Muscle of leg (tissue), 16 donors: ENCODE measurements at places on chromosomes 11 and 22. TPM values are rescaled to one million over a fixed set of nuclear protein-coding genes. Genes with fewer than 3 reads are reported as not detected.
A peak's percentile ranks its signal among the peaks of the same experiment; 100 is the strongest.

- no peaks in the 10 kb centered on the region for H3K27me3 ChIP-seq
- no peak overlapping the region for H3K4me3 ChIP-seq
- no peak for DNase-seq
- H3K36me3 ChIP-seq = peaks cover 27% of the 10 kb centered on the region
- H3K27ac ChIP-seq = no peak overlapping the region
These were observed 17.0 kb downstream of the HMGXB4 start for GRCh38 chr22:35274154-35274871.

DNA sequence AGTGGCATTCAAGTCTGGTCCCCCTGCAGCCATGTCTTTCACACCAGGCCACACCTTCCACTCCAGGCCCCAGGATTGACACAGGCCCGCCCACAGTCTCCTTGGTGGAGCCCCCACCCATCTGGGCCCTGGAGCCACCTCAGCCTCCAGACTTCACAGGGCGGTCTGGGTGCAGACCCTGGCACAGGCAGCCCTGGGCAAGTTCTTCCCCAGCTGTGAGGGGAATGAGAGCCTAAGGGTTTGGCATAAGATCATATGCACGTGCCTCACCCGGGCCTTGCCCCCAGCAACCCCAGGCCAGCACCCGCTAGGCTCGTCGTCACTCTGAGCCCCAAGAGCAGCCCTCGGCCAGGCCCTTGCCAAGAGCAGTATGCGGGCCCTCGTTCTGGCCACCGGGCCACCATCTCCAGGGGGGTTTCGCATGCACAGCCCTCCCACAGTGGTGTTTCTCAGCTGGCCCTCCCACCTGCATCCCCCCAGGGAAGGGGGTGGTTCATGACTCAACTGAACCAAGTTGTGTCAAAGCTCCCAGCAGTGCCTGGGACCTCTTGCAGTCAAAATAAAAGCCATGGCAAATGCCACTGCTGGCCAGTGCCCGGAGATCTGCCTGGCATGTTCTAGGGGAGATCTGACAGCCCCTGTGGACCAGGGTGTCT is 70.4 kb upstream of the KCNQ1OT1 start:
- DNase-seq = no peak
- peaks cover 9% of the 10 kb centered on the region for H3K4me1 ChIP-seq
- H3K36me3 ChIP-seq = no peaks in the 10 kb centered on the region
- H3K27ac ChIP-seq = no peak overlapping the region

- no peaks in the 10 kb centered on the region for H3K27me3 ChIP-seq
- H3K4me1 ChIP-seq = no peaks in the 10 kb centered on the region
These were observed 481.5 kb upstream of the ANO5 start for GRCh38 chr11:21711341-21711740.

- no peak overlapping the region for H3K27ac ChIP-seq
- no peaks in the 10 kb centered on the region for H3K36me3 ChIP-seq
- H3K4me1 ChIP-seq = peaks cover 10% of the 10 kb centered on the region
- no peak overlapping the region for H3K4me3 ChIP-seq
These were observed 382.6 kb downstream of the INSC start for GRCh38 chr11:15497366-15497765.

DNA sequence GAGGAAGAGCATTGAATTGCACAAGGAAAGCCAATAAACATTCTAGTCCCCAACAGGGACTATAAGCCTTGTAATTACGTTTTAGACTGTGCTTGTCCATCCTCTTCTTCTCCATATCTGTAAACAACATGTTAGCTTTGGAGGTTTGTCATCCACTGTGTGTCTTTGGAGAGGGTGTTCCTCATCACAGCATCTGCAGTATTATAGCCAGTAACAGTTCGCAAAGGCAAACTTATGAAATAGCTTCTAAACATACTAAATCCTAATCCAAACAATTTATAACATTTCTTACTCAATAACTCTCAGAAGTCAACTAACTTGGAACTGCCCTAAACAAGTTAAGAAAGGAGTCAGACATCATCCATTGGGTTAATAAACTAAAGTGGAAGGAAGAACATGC is 10.3 kb upstream of the BDNF start:
- no peak overlapping the region for H3K27ac ChIP-seq
- no peaks in the 10 kb centered on the region for H3K4me1 ChIP-seq
- no peaks in the 10 kb centered on the region for H3K27me3 ChIP-seq
- no peak overlapping the region for H3K4me3 ChIP-seq
- DNase-seq = no peak

- H3K4me3 ChIP-seq = no peak overlapping the region
- no peak overlapping the region for H3K27ac ChIP-seq
- peaks cover 5% of the 10 kb centered on the region for H3K27me3 ChIP-seq
- H3K4me1 ChIP-seq = peaks cover 48% of the 10 kb centered on the region
- H3K36me3 ChIP-seq = no peaks in the 10 kb centered on the region
- no peak for DNase-seq
These were observed 34.9 kb upstream of the CD82 start for GRCh38 chr11:44530413-44531115.

DNA sequence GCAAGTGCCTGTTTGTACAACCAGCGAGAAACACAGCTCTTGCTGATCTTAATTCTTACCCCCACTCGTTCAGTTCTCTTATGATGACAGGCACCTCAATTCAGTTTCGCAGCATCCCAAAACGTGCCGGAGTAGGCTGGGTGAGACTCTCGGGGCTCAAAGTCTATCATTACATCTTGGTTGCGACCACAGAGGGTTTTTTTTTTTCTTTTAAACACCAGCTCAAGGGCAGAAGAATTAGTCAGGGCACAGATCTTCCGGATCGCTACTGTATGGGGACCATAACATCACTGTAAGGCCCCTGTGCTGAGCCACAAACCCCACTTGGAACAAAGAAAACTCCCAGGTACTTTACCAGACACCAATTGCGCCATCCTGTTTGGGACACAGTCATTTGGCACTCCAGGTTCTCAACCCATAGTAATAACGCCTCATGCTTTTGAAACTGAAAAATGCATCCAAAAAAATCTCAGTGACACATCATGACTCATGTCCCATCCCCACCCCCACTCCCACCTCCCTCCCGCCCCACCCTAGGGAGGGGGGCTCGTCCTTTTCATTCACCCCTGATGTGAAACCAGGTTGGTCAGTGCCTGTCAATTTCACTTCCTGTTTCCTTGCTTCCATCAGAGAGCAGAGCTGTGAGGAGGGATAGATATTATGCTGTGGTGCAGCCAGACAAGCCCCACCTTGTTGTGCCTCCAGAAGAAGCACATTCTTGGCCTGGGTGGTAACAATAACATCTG is 41.0 kb upstream of the CD5 start:
- H3K4me3 ChIP-seq = no peak overlapping the region
- H3K36me3 ChIP-seq = no peaks in the 10 kb centered on the region
- H3K27me3 ChIP-seq = peaks cover 2% of the 10 kb centered on the region
- H3K27ac ChIP-seq = no peak overlapping the region
- no peaks in the 10 kb centered on the region for H3K4me1 ChIP-seq

GRCh38 chr11:17702876-17703275 is 16.5 kb upstream of the MYOD1 start:
- no peaks in the 10 kb centered on the region for H3K36me3 ChIP-seq
- no peak overlapping the region for H3K4me3 ChIP-seq
- H3K27ac ChIP-seq = no peak overlapping the region
- no peak for DNase-seq
- no peaks in the 10 kb centered on the region for H3K27me3 ChIP-seq
- peaks cover 42% of the 10 kb centered on the region for H3K4me1 ChIP-seq

UBQLNL gene
- total RNA-seq = 0.18 TPM

C22orf39 gene
- 33.2 TPM for total RNA-seq

MS4A10 gene
- total RNA-seq = not detected

DNA sequence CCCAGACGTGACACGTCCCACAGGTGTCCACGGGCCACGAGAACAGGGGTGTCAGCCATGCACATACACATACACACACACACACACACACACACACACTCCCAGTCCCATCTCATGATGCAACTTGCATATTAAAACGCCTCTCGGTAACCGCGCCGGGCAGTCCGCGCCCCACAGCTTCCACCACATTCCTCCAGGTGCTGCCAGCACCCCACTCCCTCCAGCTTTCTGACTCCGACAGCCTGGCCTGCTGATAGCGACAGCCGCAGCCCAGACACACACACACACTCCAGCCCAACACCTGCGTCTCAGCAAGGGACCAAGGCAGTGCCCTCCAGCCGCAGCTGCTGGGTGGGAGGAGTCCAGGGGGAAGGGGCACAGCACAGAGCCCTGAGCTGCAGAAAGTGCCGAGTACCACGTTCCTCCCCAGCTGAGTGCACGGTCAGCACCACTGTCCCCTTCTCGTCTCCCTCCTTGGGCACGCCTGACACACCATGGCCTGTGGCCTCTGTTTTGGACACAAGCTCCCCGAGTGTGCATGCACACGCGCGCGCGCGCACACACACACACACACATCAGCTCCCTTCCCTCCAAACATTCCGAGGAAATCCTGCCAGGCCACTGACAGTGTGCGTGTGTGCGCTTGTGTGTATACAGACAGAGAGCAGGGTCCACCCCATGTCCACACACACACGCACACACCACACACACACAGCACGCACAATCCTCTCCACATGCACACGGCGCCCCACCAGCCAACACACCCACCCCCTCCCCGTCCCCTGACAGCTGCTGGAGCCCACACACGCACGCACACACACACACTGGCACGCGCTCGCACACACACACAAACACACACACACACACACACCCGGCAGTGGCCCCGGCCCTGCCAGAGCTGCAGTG is 1.2 kb downstream of the ELFN2 start:
- no peak overlapping the region for H3K4me3 ChIP-seq
- H3K27ac ChIP-seq = no peak overlapping the region
- H3K27me3 ChIP-seq = peaks cover 89% of the 10 kb centered on the region
- DNase-seq = peak; percentile 54
- peaks cover 29% of the 10 kb centered on the region for H3K4me1 ChIP-seq

DNA sequence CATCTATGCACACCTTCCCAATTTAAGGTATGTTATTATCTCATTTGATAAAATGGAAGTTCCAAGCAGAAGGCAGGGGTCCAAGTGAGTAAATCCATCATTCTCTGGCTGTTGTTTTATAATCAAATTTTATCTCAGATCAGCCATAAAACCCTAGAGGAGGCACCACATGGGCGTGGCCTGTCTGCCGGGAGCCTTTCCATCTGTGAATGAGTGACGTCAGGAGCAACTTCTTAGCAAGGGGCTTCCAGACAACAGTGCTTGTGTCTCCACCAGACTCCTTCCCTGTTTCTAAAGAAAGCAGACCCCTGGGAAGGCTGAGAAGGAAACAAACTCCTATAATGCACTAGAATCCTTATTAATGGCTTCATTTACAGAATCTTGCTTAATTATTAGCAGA is 13.5 kb downstream of the SEZ6L start:
- H3K36me3 ChIP-seq = no peaks in the 10 kb centered on the region
- peaks cover 2% of the 10 kb centered on the region for H3K27me3 ChIP-seq
- H3K4me3 ChIP-seq = no peak overlapping the region
- H3K27ac ChIP-seq = no peak overlapping the region
